ENCODE measurements at places on chromosomes 6 and 20.

GRCh38 chr6:104603108-104603745 is 256.5 kb downstream of the HACE1 start:
- no peak for DNase-seq

- DNase-seq, result no peak
These were observed 150.6 kb upstream of the HSF2 start for GRCh38 chr6:122248844-122249243.

GRCh38 chr6:4297348-4297747 is 162.0 kb upstream of the ECI2 start:
- no peak for DNase-seq

DNA sequence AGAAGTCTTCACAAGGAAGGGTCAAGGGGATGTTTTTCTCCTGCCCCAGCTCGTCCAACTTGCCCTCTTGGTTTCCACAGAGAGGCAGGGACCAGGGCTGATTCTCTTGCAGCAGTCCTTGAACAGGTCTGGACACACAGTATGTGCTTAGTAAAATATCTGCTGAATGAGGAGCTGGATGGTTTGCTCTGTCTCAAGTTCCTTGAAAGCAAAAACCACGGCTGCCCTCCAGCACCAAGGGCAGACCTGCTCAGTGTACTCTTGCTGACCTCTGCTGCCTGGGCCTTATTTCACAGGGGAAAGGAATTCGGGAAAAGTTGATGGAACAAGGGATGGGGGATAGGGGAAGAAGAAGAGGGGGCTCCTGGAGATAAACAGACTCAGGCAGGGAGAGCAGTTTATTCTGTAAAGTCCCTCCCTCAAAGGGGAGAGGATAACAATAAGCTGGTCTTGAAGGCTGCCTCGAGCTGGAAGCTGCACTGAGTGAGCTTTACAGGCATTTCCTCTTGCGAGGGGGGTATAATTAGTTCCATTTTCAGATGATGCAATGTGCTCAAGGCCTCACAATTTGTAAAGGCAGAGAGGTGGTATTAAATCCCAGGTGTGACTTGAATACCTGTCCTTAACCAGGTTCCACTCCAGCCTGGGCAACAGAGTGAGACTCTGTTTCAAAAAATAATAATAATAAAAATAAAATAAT is 10.3 kb downstream of the KCNK5 start:
- DNase-seq, result no peak

- DNase-seq, result no peak
These were observed 778.5 kb downstream of the MAFB start for GRCh38 chr20:39910536-39910935.

GRCh38 chr20:38447251-38447661 is 12.1 kb upstream of the SNHG17 start:
- no peak for DNase-seq

GRCh38 chr20:32583581-32584070 is 1.5 kb downstream of the NOL4L start:
- no peak for DNase-seq

- DNase-seq, result no peak
These were observed 4.0 kb downstream of the EEF1A1 start for GRCh38 chr6:73516514-73517489.

- DNase-seq, result no peak
These were observed 456.8 kb upstream of the CHD6 start for GRCh38 chr20:42074944-42075343.

DNA sequence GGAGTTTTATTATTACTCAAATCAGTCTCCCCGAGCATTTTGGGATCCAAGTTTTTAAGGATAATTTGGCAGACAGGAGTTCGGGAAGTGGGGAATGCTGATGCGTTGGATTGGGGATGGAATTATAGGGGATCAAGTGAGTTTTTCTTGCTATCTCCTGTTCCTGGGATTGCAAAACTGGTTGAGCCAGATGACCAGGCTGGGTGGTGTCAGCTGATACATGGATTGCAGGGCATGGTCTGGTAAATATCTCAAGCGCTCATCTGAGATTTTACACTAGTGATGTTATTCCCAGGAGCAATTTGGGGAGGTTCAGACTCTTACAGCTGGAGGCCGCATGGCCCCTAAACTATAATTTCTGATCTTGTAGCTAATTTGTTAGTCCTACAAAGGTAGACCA is 54.7 kb downstream of the ENPP1 start:
- DNase-seq, result no peak

DNA sequence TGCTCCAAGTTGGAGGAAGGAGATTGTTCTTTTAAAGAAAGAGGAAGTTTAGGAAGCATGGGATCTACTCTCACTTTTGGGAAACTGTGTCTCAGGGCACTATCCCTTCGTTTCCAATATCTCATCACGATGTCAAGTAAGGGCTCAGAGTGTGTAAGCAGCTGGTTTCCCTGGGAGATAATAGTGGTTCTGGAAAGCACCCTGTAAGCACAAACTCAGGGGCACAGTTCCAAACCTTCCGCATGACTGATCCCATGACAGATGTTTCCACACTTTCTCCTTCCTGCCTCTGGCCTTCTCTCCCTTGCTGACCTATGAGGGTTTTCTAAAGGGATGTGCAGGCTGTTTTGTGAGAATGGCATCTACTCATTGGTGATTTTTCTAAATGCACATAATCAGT is 33.9 kb downstream of the ADTRP start:
- no peak for DNase-seq

GRCh38 chr6:33577718-33578117 is 2.4 kb downstream of the BAK1 start:
- DNase-seq, result no peak

GRCh38 chr20:62736026-62736406 is 27.4 kb downstream of the NTSR1 start:
- DNase-seq, result no peak

DNA sequence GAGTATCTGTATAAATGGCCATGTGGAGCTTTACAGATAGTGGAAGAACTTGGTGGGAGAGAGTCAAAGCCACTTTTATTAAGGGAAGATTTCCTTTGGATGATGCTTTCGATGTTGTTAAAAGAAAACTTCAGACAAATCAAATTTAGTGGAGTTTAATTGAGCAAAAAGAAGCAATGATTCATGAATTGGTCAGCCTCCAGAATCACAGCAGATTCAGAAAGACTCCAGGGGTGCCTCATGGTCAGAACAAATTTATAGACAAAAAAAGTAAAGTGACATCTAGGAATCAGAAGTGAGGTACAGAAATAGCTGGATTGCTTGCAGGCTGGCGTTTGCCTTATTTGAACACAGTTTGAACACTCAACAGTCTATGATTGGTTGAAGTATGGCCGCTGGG is 5.3 kb upstream of the CGA start:
- DNase-seq, result no peak

DNA sequence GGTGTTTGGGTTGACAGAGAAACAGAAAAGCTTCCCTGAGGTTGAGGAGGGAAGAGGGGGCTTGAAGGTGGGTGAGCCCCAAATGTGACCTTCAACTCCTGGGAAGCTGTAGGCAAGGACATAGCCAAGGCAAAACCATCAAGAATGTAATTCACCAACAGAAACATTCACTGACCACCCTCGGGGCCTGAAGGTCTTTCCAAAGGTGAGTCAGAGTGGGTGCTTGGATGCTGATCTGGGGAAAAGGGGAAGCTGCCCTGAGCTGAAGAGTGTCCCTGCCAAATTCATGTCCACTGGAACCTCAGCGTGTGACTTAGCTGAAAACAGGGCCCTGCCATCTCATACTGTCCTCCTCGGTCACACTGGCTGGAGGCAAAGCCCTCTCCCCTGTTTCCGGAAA is 234.2 kb upstream of the SULF2 start:
- no peak for DNase-seq

DNA sequence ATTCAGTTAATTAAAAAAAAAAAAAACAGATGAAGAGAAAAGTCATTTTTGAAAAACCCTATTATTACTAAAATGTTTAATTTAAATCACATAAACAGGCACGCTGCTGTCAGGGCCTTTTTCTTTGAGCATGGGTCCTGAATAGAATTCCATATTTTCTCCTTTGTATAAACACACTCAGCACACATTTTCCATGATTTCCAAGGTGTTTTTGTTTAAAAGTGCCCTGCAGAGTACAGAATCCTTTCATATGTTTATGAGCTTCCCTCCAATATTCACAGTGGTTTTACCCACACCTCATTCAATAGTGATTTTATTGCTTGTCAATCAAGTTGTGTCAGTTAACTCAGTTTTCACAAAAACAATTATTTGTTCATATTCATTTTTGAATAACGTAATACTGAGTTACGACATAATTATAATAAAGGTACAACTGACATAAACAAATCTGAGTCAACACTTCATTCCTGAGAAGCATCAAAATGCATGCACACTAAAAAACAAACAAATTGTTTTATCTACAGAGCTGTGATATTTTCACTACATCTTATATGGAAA is 15.2 kb downstream of the SLC35B3 start:
- DNase-seq, result no peak

DNA sequence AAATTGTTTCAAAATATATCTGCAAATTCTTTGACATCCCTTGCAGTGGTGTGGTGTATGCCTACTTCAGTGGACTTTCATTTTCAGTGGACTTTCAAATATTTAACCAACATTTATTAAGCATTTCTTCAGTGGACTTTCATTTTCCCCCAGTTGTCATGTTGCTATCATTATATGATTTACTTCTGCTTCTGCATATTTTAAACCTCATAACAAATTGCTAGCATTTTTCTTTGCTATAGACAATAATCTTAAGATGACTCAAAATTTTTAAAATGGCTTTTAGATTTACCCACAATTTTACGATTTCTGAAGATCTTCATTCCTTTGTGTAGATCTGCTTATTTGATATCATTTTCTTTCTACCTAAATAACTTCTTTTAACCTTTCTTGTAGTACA is 592.7 kb upstream of the SLC35B3 start:
- no peak for DNase-seq

DNA sequence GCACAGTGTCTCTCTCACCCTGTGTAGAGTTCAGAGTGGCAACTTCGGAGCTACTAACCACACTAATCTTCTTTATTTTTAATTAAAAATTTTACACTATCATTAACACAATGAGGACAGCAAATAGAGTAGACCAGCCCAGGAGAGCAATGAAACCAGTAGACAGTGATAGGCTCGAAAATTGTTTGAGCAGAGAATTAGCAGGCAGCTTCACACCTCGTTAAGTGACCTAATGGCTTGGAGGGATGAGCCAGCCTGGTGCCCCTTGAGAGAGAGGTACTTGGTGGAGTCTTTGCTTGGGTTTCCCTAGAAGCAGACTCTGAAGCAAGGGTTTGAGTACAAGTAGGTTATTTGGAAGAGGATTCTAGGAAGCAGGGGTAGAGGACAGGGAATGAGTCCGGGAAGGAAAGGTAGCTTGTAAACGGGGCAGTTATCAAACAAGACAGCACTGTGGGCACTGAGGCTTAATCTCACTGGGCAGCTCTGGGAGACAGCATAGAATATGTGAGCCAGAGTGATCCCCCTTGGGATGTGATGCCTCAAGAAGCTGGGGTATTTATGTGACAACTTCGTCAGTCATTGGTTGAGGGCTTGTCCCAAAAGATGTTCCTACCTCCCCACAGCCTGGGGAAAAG is 146.1 kb downstream of the PCSK2 start:
- DNase-seq, result no peak
